ENCODE measurements at places on chromosomes 4 and X.

DNA sequence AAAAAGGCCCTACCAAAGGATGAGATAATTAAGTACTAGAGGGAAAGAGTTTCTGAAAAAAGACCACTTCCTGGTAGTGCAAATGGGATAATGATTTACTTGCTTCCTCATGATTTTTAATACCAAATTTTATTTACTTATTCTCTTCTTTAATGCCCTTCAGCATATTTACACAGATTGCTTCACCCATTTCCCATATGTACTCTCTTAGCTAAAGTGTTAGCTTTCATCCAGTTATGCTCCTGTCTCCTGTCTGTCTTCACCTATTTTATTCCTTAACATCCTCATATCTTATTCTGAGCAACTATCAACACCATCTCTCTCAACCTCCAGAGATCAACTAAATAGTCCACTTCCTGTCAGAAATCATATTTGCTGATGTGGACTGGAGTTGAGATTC, 183.2 kb upstream of the HS3ST1 start:
- H3K4me3 ChIP-seq, result no peak overlapping the region
- H3K27me3 ChIP-seq, result no peaks in the 10 kb centered on the region
- peaks cover 37% of the 10 kb centered on the region for H3K4me1 ChIP-seq
- H3K27ac ChIP-seq, result no peak overlapping the region
- no peak for DNase-seq

GRCh38 chr4:158769175-158769921, 522 bp downstream of the FNIP2 start:
- no peaks in the 10 kb centered on the region for H3K36me3 ChIP-seq
- peaks cover 56% of the 10 kb centered on the region for H3K4me1 ChIP-seq
- no peaks in the 10 kb centered on the region for H3K27me3 ChIP-seq
- no peak for DNase-seq

DNA sequence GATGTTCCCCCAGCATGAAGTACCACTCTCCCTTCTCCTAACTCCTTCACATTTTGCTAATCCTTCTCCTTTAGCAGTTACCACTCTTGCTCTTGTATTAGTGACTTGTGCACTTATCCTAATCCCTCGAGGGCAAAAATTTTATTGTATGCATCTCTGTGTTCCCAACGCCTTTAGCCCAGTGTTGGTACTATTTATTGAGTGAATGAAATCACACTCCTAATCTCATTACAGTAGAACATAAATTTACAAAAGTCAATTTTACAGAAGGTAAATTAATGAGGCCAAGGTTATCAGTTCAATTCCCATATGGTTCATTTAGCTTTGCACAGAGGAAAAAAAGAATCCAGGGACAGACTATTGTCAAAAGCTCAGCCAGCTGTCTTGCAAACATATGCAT, 178.4 kb downstream of the NR3C2 start:
- no peaks in the 10 kb centered on the region for H3K27me3 ChIP-seq
- DNase-seq, result no peak
- no peak overlapping the region for H3K27ac ChIP-seq
- H3K36me3 ChIP-seq, result no peaks in the 10 kb centered on the region
- no peak overlapping the region for H3K4me3 ChIP-seq
- H3K4me1 ChIP-seq, result no peaks in the 10 kb centered on the region

DNA sequence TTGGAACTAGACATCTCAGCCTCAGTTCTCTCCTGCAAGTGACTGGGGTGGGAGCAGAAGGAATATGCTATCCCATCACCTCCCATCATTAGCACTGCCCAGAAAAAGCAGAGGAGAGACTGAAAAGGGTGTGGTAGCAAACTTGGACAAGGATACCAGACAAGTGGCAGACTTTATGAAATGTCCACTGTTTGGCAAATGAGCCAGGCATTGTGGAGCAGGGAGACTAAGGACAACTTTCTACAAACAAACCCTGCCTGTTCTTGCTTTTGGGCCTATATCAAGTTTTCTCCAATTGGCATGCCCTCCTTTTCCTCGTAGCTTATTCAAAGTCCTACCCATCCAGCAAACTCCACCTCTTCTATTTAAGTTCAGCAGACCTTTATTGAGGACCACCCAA, 41.6 kb downstream of the ZCCHC12 start:
- no peak overlapping the region for H3K4me3 ChIP-seq
- no peaks in the 10 kb centered on the region for H3K27me3 ChIP-seq
- no peak for DNase-seq

DNA sequence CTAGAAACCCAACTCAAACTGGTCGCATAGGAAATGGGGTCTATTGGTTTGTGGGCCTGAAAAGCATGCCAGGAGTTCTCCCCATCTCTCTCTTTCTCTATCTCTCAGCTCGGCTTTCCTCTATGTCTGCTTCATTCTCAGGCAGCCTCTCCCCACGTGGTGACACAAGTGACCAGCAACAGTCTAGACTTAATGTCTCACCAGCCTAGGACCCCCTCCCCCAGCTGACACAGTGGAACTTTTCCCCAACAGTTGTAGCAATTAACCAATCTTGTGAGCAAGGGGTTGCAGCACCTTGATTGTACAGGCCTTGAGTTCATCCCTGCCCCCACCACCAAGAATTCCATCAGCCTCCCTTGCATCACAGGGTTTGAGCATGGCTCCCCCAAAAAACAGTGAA, 159.8 kb upstream of the KIT start:
- no peak overlapping the region for H3K27ac ChIP-seq
- no peak for DNase-seq
- H3K36me3 ChIP-seq, result no peaks in the 10 kb centered on the region
- H3K4me1 ChIP-seq, result peaks cover 12% of the 10 kb centered on the region

DNA sequence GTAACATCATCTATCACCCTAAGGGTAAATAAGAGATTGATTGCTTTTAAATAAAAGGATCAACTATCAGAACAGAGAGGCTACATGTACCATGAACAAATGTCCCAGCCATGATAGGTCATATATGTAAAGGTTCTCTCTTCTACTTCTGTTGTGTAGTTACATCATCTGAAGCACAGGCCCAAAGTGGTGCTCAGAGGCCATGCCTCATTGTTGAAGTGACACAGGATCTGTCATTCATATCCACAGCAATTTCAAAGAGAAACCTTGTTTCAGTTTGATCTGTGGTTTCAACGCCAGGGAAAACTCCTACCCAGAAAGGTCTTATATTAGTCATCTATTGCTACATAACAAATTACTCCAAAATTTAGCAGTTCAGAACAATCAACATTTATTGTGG, 269.2 kb upstream of the MAOA start:
- H3K4me3 ChIP-seq, result no peak overlapping the region
- H3K36me3 ChIP-seq, result no peaks in the 10 kb centered on the region
- no peaks in the 10 kb centered on the region for H3K4me1 ChIP-seq
- H3K27ac ChIP-seq, result no peak overlapping the region

DNA sequence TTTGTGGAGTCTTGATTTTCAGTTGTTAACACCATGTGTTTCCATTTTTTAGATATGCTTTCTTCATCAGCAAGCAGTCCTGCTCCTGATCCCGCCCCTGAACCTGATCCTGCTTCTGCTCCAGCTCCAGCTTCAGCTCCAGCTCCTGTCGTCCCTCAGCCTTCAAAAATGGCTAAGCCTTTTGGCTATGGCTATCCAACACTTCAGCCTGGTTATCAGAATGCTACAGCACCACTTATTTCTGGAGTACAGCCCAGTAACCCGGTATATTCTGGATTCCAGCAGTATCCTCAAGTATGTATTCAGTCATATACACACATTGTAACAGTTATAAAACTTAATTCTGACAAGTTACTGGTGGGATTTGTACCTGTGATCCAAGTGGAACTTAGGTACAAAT, 60.9 kb downstream of the SEC24B start:
- H3K27me3 ChIP-seq, result no peaks in the 10 kb centered on the region
- no peaks in the 10 kb centered on the region for H3K4me1 ChIP-seq
- no peak overlapping the region for H3K4me3 ChIP-seq
- no peak overlapping the region for H3K27ac ChIP-seq
- no peak for DNase-seq

DNA sequence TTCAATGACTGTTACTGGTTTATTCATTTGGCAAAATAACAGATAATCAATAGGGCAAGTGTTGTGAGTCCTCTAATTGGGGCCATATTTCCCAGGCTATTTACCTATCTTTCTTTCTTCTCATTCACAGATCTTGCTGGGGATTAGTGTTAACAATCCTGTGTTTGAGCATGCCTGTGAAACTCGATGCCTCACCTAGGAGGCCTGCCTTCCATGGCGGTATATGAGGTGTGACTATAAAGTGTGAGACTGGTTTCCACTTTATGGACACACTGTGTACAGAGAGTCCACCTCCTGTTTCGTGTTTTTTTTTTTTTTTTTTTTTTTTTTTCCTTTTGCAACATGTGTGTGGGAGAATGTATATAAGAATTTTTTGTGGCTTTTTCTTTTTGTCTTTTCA, 199.3 kb downstream of the BMPR1B start:
- H3K27ac ChIP-seq, result no peak overlapping the region
- H3K4me1 ChIP-seq, result no peaks in the 10 kb centered on the region
- no peak for DNase-seq
- H3K27me3 ChIP-seq, result no peaks in the 10 kb centered on the region
- no peaks in the 10 kb centered on the region for H3K36me3 ChIP-seq
- H3K4me3 ChIP-seq, result no peak overlapping the region

GRCh38 chr4:88308587-88308986, 24.2 kb upstream of the PPM1K start:
- no peaks in the 10 kb centered on the region for H3K36me3 ChIP-seq
- no peak for DNase-seq
- peaks cover 4% of the 10 kb centered on the region for H3K27me3 ChIP-seq
- H3K4me3 ChIP-seq, result no peak overlapping the region

DNA sequence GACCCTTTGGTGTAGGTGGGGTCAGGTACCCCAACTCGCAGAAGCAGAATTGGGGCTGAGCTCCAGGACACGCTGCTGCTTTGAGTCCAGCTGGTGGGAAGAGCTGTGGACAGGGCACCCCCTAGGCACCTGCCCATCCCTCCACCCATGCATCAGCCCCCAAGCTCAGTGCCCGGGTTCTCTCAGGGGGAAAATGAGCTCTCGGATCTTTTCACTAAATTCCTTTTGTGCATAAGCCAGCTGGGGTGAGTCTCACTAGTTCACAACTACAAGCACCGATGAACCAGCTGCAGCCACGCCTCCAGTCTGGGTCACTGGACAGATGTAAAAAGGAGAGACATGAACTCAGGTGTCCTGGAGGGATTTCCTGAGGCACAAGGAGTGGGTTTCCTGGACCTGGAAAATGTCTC, 286.8 kb downstream of the CRLF2 start:
- no peaks in the 10 kb centered on the region for H3K4me1 ChIP-seq
- no peak for DNase-seq
- no peak overlapping the region for H3K4me3 ChIP-seq
- H3K27me3 ChIP-seq, result no peaks in the 10 kb centered on the region

- H3K27me3 ChIP-seq, result no peaks in the 10 kb centered on the region
- H3K27ac ChIP-seq, result no peak overlapping the region
- peaks cover 45% of the 10 kb centered on the region for H3K36me3 ChIP-seq
Observed at GRCh38 chr4:84849051-84849640, 117.3 kb downstream of the WDFY3 start.

DNA sequence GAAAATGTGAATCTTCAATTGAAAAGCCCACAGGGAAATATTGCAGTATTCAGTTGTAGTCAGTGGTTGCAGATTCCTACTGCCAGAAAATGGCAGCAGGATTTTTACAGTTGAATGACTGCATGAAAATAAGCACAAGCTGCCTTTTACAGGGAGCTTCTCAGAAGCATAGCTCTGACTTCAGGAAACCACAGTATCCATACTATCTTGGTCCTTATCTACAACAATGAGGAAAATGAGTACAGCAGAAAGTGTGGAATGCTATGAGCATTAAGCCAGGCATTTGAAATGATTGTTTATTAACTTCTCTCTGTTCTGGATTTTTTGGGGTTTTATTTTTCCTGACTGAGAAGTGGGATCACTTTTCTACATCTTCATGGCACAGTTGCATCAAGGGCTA, 34.6 kb upstream of the PRRG1 start:
- H3K36me3 ChIP-seq, result no peaks in the 10 kb centered on the region
- H3K4me3 ChIP-seq, result no peak overlapping the region
- H3K4me1 ChIP-seq, result no peaks in the 10 kb centered on the region
- DNase-seq, result no peak

- no peaks in the 10 kb centered on the region for H3K4me1 ChIP-seq
- H3K36me3 ChIP-seq, result no peaks in the 10 kb centered on the region
- no peak overlapping the region for H3K27ac ChIP-seq
- no peaks in the 10 kb centered on the region for H3K27me3 ChIP-seq
- no peak for DNase-seq
Observed at GRCh38 chr4:30930276-30930675, 210.1 kb downstream of the PCDH7 start.

Data from esophagus squamous epithelium (tissue), 5 donors.